ENCODE measurements at places on chromosomes 4 and X.

DNA sequence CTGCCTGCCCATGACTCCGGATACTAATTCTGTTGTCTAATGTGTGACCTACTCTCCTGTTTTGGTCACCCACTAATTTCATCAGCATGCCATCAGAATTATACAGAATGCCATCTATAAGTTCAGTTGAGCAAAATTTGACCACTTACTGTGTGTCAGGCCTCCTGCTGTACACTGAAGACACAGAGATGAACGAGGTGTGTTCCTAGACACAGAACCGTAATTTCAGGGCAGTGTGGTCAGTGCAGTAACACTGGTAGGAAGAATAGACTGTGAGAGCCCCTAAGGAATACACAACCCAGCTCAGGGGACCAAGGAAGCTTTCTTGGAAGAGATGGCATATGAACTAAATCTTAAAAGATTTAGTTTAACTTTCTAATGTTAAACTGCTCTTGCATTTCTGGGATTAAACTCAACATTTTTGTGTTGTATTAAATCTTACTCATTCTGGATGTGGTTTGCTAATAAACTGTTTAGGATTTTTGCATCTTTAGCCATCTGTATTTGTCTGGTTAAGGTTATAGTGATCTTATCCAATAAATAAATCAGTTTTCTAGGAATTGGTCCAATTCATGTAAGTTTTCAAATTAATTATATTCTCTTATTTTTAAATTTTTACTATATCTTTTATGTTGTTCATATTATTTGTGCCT is 34.3 kb downstream of the KANTR start:
- DNase-seq, result no peak

DNA sequence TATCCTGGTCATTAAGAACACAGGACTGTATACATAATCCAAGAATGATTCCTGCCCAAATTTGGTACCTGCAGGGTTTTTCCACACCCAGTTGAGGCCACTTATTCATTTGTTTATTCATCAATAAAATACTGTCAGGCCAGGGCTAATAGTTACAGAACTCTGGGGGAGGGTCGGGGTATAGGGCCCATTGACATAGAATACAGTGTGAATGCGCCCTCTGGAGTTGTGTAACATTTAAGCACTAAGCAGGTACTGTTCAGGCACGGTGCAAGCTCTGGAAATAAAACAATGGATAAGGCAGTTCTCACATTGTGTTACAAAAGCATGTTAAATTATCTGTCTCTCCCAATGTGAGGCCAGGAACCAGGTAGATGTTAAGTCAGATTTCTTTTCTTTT is 30.8 kb upstream of the LRBA start:
- no peak for DNase-seq

- no peak for DNase-seq
Measured at GRCh38 chrX:146602246-146602645, 207.3 kb upstream of the CXorf51B start.

- DNase-seq, result no peak
Measured at GRCh38 chr4:3241898-3242524, 6.9 kb upstream of the MSANTD1 start.

- no peak for DNase-seq
Measured at GRCh38 chrX:71533516-71533850, 579 bp downstream of the OGT start.

DNA sequence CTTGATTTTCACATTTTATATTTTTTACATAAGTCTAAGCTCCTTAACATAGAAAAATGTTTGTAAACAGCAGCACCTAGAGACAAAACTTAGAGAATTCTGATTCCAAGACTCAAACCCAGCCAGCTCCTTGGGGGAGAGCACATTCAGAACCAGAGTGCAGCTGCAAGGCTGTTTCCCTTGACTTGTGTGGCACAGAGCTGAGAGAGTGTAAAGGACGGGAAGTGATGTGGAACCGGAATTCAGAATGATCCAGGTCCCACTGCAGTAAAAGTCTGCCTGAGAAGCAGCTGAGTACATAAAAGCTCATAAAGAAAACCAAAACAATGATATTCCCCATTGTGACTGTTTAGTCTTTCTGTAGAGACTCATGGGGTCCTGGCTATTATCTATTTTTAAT is 713.8 kb downstream of the RAB28 start:
- DNase-seq, result no peak

GRCh38 chr4:10082047-10082446 is 34.6 kb downstream of the WDR1 start:
- no peak for DNase-seq

- no peak for DNase-seq
Measured at GRCh38 chrX:137550665-137551261, 15.2 kb upstream of the ZIC3 start.

DNA sequence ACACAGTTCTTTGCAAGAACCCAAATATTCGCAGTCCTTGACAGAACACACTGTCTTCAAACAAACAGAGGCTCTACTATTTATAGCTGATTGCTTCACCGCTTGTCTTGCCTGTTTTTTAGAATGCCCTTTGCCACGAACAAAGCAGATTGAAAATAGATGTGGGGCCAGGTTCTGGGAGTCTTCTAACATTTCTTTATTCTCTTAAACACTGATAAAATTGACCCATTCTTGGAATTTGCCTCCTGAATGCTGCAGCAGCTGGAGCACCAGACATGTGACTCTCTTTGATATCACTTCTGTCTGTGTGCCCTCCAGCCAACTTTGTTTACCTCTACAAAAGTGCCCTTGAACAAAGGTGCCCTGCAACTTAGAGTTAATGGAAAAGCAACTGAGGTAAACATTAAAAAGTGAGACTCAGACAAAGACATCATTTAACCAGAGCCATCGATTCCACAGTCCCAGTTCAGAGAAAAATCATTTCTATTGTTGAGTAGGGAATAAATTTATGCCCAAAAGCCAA is 64.2 kb upstream of the SPP1 start:
- no peak for DNase-seq

- DNase-seq, result no peak
Measured at GRCh38 chr4:44722001-44722400, 4.4 kb downstream of the GNPDA2 start.

GRCh38 chr4:11149612-11150259 is 279.0 kb downstream of the HS3ST1 start:
- DNase-seq, result peak; percentile 46

DNA sequence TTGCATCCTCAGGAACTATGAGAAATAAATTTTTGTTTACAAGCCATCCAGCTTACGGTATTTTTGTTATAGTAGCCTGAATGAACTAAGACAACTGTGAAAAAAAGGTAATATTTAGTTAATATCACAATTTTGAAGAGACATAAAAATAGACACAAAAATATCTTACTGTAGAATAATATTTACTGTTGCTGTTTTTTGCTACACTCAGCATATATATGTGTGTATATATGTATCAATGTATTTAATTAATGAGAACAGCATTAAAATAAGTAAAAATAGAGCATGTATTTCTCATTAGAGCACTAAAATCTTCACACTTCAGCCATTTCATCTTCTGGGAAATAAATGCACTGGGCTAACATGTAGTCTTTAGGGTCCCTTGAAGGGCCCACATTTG is 24.6 kb downstream of the PPP3CA start:
- DNase-seq, result no peak

DNA sequence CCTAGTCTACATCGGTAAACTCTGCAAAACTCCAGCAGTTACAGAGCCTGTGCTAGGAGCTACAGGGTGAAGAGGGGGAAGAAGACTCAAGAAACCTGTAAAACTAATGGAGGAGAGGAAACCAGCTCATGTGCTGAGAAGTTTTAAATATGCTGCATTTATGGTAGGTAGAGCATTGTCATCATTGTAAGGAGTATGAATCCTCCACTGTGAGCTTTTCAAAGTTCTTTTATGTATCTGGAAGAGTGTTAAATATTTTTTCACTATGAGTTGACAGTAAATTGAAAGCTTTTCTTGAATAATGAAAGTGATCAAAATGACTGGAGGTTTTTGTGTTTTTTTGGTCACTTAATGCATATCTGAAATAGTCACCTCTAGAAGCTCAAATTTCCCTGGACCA is 46.2 kb downstream of the SEPTIN11 start:
- DNase-seq, result no peak

DNA sequence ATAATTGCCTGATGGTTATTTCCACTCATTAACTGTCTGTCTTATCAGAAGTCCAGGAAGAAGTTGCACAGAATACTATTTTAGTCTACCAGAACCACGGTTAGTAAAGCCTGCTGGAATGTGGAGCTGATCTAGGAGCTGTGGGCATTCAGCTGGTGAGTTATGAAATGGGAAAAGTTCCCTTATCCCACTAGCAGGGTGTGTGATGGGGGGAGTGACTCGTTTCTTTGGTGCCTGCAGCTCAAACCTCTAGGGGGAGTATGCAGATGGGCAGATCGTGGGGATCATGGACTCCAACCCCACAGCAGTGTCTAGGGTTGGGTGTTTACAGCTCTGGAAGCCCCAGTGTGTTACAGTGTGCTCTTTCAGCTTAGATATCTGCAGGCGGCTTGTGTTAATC is 305.7 kb upstream of the BOD1L1 start:
- DNase-seq, result no peak

- DNase-seq, result no peak
Measured at GRCh38 chr4:118947095-118947494, 58.4 kb downstream of the SYNPO2 start.

- no peak for DNase-seq
Measured at GRCh38 chr4:7500404-7500803, 65.7 kb upstream of the PSAPL1 start.

DNA sequence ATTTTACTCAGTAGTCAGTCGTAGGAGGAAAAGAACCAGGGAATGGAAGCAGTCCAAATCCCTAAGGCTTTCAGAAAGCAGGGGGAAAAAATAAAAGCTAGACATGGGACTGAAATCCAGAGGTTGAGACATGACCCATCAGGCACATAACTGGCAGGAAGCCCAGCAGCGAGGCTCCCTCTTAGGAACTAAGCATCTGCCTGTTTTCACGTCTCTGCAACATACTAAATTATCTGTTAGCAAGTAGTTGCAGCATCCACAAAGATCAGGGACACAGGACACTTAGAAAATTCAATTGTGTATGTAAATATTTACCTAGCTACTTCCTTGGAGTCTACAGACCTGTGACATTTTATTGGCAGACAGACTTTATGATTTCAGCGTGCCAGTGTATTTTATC is 118.0 kb upstream of the EDNRA start:
- DNase-seq, result no peak

DNA sequence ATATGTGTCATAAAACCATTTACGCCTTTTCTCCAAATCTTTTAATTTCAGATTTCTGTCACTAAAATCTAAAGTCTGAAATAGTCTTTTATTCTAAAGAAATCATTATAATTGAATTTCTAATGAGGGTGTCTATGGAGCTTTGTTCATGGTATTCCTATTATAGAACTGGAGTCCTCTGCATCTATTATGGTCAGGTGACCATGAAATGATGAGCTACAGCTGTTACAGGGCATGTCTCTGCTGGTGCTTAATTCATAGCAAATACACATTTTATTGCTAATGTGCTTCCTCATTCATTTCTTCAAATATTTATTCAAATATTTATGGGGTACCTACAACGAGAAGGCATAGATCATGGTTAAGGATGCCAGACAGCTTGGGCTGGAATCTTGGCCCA is 126.1 kb downstream of the NAA11 start:
- no peak for DNase-seq

DNA sequence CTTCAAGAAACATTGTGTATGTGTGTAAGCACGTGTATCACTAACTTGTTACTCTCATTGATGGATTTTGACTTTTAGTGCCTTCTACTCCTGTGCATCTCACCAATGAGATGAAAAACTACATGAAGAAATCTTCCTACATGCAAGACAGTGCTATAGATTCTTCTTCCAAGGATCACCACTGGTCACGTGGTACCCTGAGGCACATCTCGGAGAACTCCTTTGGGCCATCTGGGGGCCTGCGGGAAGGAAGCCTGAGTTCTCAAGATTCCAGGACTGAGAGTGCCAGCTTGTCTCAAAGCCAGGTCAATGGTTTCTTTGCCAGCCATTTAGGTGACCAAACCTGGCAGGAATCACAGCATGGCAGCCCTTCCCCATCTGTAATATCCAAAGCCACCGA is 86.5 kb downstream of the SLC10A6 start:
- no peak for DNase-seq

GRCh38 chr4:106690487-106690886 is 321.9 kb upstream of the GIMD1 start:
- no peak for DNase-seq

- DNase-seq, result no peak
Measured at GRCh38 chr4:1713003-1713851, 1.1 kb upstream of the SLBP start.
